CD8-positive, alpha-beta memory T cell (primary cell): ENCODE measurements at places on chromosomes 3 and 15.

- H3K27me3 ChIP-seq = no peaks in the 10 kb centered on the region
- no peaks in the 10 kb centered on the region for H3K36me3 ChIP-seq
- H3K27ac ChIP-seq = no peak overlapping the region
- no peak for DNase-seq
Measured at GRCh38 chr3:66115858-66116654, 77.3 kb upstream of the MAGI1 start.

DNA sequence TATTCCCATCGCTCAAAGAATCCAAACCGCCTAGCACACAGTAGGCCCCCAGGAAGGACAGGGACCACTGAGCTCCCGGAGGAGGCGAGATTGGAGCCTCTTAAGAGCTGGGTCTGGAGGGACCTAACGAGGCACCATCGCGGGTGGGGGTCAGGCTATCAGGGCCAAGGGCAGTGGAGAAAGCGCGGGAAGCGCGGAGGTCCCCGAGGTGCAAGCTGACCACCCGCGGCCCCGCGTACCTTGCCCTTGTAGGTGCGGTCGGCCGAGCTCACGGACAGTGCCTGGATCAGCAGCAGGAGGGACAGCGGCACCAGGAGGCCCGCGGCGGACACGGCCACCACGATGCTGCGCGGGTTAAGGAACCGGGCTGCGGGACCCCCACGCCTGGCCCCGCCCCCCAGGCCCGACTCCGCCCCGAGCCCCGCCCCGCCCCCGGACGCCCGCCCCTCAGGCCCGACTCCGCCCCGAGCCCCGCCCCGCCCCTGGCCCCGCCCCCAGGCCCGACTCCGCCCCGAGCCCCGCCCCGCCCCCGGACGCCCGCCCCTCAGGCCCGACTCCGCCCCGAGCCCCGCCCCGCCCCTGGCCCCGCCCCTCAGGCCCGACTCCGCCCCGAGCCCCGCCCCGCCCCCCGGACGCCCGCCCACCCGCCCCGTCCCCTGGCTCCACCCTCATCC, 3.9 kb downstream of the ZDHHC19 start:
- H3K27me3 ChIP-seq = no peaks in the 10 kb centered on the region
- H3K4me1 ChIP-seq = peaks cover 9% of the 10 kb centered on the region
- H3K36me3 ChIP-seq = no peaks in the 10 kb centered on the region
- H3K27ac ChIP-seq = no peak overlapping the region
- H3K4me3 ChIP-seq = peak overlapping the region; percentile 28

GRCh38 chr3:189778340-189778950, 147.3 kb downstream of the TP63 start:
- H3K4me1 ChIP-seq = no peaks in the 10 kb centered on the region
- H3K27me3 ChIP-seq = no peaks in the 10 kb centered on the region
- no peak overlapping the region for H3K4me3 ChIP-seq

- no peak overlapping the region for H3K27ac ChIP-seq
- DNase-seq = no peak
- H3K4me1 ChIP-seq = peaks cover 2% of the 10 kb centered on the region
Measured at GRCh38 chr15:33119865-33120264, 74.6 kb downstream of the FMN1 start.

- peak overlapping the region; percentile 74 for H3K27ac ChIP-seq
- no peaks in the 10 kb centered on the region for H3K27me3 ChIP-seq
- peak overlapping the region; percentile 75 for H3K4me3 ChIP-seq
- H3K4me1 ChIP-seq = peaks cover 28% of the 10 kb centered on the region
- H3K36me3 ChIP-seq = no peaks in the 10 kb centered on the region
Measured at GRCh38 chr3:171461525-171461917, 1.3 kb upstream of the TNIK start.

DNA sequence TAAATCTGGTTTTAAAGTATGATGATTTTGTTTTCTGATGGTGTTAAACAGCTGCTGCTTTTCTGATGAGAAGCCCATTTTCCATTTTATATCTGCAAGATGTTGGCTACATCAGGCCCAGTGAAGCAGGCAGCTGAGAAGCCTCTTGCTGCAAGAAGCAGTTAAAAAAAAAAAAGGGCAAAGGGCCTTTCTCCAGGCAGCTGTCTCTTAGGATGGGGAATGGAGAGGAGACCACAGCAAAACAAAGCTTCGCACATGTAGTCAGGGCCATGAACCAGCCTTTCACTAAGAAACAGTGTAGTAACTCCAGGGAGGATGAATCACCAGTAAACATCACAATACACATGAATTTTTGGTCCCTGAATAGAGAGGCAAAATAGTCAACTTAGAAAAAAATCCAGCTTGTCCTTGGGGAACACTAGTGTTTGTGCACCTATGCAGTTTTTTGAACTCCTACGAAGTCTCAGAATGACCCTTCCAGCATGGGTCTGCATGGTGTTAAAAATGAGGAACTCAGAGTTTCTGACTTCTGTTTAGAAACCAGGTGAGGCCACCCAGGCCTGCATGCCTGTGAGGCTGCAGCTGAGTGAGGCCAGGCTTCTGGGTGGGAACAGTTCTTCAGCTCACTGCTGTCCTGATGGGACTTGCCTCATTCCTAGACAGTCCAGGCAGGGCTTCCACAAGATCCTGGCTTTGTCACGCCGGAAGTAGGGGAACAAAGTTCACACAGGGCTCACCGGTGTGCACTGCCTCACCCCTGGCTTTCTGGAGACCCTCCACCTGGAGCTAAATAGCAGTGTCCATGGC, 518.7 kb downstream of the MCTP2 start:
- H3K27ac ChIP-seq = no peak overlapping the region
- DNase-seq = no peak
- no peaks in the 10 kb centered on the region for H3K36me3 ChIP-seq
- no peaks in the 10 kb centered on the region for H3K4me1 ChIP-seq
- H3K4me3 ChIP-seq = no peak overlapping the region

GRCh38 chr3:49930922-49931321, 1.3 kb upstream of the MON1A start:
- no peak overlapping the region for H3K4me3 ChIP-seq
- H3K27ac ChIP-seq = peak overlapping the region; percentile 76
- H3K36me3 ChIP-seq = no peaks in the 10 kb centered on the region
- H3K4me1 ChIP-seq = peaks cover 22% of the 10 kb centered on the region
- H3K27me3 ChIP-seq = no peaks in the 10 kb centered on the region

DNA sequence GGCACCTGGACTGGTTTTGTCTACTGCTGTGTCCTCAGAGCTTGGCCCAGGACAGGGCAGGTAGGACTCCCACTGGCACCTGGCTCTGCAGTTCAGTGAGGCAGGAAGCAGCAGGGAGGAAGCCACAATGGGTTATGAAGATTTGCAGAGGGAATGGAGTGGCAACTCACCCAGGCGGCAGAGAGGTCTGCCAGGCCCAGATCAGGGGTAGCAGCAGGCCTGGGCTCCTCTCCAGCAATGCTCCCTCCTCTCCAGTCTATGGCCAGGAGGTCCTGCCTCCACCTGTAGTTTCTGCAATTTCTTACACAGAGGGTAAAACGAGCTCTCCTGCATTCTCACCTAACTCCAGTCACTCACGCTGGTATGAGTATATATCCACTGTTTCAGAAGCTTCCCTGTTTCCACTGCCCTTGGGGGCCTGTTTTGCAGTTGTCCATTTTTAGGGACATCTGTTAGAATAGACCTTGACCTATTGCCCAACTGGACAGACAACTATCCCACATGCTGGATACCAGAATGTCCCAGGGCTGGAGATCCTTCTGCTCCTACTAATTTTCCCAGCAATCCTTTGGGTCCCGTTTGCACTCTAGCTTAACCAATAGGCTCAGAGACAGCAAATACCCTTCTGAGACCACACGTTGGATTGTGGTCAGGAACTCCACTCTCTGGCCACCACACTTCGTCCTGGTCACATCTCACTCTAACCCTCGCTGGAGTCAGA, 35.2 kb downstream of the HMCES start:
- H3K27ac ChIP-seq = peak overlapping the region; percentile 73
- no peak for DNase-seq
- H3K36me3 ChIP-seq = no peaks in the 10 kb centered on the region
- H3K4me1 ChIP-seq = peaks cover 23% of the 10 kb centered on the region

DNA sequence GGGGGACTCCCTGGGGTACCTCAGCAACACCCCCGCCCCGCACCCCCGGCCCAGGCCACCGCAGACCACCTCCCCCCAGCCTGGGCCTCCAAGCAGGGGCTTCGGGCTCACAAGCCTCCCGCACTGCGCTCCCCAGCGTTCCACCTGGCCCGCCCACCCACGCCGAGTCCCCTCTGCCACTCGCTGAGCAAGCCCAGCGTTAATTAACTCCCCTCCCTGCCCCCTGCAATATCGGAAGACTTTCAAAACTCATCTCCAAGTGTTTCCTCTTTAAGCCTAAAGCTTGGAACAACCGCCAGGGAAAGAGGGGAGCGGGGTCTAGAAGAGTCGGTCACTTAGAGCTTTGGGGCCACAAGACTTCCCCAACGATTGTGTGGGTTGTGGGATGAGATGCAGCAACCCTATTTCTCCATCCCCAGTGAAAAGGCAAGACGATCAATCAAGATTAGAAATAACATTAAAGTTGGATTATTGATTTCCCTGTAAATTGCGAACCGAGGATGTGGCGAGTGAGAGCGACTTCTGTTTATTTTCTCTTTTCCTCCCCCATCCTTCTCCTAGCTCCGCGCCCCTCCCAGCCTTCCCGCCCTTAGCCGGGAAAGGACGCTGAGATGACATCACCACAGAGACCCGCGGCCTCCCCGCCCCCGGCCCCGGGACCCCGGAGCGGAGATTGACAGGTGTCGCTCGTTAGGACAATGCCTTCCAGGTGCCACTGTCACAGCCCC, 30.2 kb downstream of the NR2F2 start:
- peaks cover 23% of the 10 kb centered on the region for H3K4me1 ChIP-seq
- DNase-seq = no peak
- H3K27ac ChIP-seq = no peak overlapping the region
- peaks cover 48% of the 10 kb centered on the region for H3K27me3 ChIP-seq
- no peak overlapping the region for H3K4me3 ChIP-seq

DNA sequence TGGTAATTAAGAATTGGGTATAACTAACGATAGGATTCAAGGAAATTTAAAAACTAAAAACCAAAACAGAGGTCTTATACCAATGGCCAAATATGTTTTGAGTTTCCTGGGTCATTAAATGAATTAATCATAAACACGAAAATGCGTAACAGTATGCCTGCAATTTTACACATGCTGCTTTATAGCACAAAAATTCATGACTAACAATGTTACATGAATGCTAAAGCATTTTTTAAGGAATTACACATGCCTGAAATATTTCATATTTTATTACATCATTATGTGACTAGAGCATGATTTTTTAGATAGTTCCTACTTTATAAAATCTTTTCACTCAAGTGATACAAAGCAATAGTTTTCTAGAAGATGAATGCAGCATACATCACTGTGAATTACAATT, 74.7 kb downstream of the ZNF148 start:
- no peaks in the 10 kb centered on the region for H3K4me1 ChIP-seq
- no peaks in the 10 kb centered on the region for H3K27me3 ChIP-seq
- H3K27ac ChIP-seq = no peak overlapping the region
- DNase-seq = no peak

- no peaks in the 10 kb centered on the region for H3K4me1 ChIP-seq
- no peak overlapping the region for H3K27ac ChIP-seq
- H3K27me3 ChIP-seq = no peaks in the 10 kb centered on the region
Measured at GRCh38 chr15:61811952-61812351, 248.3 kb downstream of the VPS13C start.

DNA sequence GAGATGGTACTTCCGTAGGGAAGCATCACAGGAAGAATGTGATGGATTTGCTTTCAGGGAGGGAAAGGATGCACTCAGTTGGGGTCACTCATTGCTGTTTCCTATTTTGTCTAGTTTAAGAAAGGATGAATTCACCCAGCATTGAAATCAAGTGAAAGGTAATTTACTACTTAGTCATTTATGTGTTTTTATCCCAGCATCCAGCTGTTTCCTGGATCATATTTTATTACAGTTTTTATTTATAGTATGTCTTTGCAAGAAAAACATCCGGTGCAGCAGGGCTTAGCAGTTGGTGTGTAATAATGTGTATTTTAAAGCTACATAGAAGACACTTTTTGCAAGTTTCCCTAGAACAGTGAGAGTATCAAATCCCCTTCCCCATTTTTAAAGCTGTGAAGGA, 37.4 kb upstream of the GOLGA8B start:
- DNase-seq = no peak
- no peaks in the 10 kb centered on the region for H3K4me1 ChIP-seq
- peaks cover 3% of the 10 kb centered on the region for H3K27me3 ChIP-seq
- H3K36me3 ChIP-seq = no peaks in the 10 kb centered on the region
- H3K4me3 ChIP-seq = no peak overlapping the region
- no peak overlapping the region for H3K27ac ChIP-seq

GRCh38 chr15:77846986-77847385, 214.3 kb upstream of the LINGO1 start:
- H3K27ac ChIP-seq = no peak overlapping the region
- DNase-seq = no peak
- no peaks in the 10 kb centered on the region for H3K4me1 ChIP-seq
- no peaks in the 10 kb centered on the region for H3K27me3 ChIP-seq

- no peaks in the 10 kb centered on the region for H3K4me1 ChIP-seq
- H3K27ac ChIP-seq = no peak overlapping the region
- H3K4me3 ChIP-seq = no peak overlapping the region
- H3K36me3 ChIP-seq = no peaks in the 10 kb centered on the region
- no peaks in the 10 kb centered on the region for H3K27me3 ChIP-seq
Measured at GRCh38 chr3:7585052-7585451, 724.1 kb downstream of the GRM7 start.

DNA sequence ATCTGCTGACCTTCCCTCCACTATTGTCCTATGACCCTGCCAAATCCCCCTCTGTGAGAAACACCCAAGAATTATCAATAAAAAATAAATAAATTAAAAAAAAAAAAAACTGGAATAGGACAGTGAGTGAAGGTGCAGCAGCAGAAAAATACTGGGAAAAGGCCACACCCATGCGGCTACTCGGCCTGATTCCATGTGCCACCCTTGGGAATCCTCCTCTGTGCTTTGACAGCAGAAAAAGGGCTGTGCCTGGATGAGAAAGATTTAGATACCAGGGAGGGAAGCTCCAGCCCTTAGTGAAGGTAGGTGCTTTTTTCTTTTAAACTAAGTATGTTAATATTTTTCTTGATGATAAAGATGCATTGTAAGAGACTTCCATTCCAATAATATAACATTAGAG, 107.8 kb downstream of the CTNNB1 start:
- no peaks in the 10 kb centered on the region for H3K36me3 ChIP-seq
- no peak for DNase-seq
- H3K27ac ChIP-seq = no peak overlapping the region
- H3K27me3 ChIP-seq = no peaks in the 10 kb centered on the region

GRCh38 chr15:74616366-74616939, 817 bp downstream of the CLK3 start:
- H3K4me3 ChIP-seq = peak overlapping the region; percentile 95
- DNase-seq = peak; percentile 72
- H3K27me3 ChIP-seq = no peaks in the 10 kb centered on the region

- H3K27ac ChIP-seq = no peak overlapping the region
- H3K4me1 ChIP-seq = peaks cover 18% of the 10 kb centered on the region
- no peaks in the 10 kb centered on the region for H3K27me3 ChIP-seq
- DNase-seq = no peak
- no peak overlapping the region for H3K4me3 ChIP-seq
- no peaks in the 10 kb centered on the region for H3K36me3 ChIP-seq
Measured at GRCh38 chr3:27360113-27361078, 8.8 kb downstream of the NEK10 start.

DNA sequence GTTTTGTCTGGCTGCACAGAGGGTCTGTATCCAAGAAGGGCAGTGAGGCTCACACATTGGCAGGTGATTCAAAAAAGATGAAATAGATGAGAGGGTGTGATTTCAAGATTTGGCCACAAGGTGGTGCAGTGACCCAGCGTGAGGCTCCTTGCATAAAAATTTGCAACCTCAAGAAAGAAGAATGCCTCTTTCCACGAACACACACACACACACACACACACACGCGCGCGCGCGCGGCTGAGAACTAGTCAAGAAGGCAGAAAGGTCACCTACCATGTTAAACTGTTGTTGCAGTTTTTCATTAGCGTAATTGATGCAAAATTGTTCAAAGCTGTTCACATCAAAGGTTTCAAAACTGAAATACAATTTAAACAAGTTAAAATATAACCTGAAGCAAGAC, 39.2 kb downstream of the MYO5C start:
- no peaks in the 10 kb centered on the region for H3K36me3 ChIP-seq
- peaks cover 14% of the 10 kb centered on the region for H3K4me1 ChIP-seq
- no peaks in the 10 kb centered on the region for H3K27me3 ChIP-seq
